ENCODE measurements at places on chromosomes 1 and 21.

DNA sequence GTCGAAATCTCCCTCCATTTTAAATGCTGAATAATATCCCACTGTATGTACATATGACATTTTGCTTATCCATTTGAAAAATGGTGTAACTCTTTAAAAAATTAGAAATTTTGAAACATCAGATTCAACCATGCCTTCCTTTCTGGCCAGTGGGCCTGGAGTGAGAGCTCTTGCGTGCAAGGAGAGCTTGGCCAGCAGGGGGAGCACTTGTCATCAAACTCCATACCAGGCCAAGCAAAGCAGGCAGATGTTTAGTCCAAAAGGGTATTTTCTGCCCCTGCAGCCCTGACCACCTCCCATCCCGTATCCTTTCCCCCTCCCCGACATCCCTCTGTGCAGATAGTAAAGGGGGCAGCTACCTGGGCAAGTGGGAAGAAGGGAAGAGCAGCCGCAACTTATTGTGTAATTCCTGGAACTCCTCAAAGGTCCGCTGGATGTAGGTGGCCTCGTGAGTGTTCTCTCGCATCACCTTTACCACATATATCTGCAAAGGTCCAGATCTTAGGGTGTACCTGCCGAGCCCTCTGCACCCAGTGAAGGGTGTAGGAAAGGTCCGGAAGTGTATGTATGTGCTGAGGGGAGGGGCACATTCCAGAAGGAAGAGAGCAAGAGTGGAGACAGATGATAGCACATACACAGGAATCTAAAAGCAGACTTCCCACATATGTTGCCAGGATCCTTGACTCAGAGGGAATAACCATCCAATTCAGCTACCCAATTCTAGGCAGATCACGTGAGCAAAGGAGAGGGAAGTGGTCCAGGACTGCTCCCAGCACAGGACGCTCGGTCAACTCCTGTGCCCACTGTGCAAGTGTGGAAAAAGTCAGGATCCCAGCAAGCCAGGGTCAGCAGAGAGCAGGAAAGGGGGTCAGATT is 19.9 kb upstream of the PPP1R15B start:
- DNase-seq: peak; percentile 43

DNA sequence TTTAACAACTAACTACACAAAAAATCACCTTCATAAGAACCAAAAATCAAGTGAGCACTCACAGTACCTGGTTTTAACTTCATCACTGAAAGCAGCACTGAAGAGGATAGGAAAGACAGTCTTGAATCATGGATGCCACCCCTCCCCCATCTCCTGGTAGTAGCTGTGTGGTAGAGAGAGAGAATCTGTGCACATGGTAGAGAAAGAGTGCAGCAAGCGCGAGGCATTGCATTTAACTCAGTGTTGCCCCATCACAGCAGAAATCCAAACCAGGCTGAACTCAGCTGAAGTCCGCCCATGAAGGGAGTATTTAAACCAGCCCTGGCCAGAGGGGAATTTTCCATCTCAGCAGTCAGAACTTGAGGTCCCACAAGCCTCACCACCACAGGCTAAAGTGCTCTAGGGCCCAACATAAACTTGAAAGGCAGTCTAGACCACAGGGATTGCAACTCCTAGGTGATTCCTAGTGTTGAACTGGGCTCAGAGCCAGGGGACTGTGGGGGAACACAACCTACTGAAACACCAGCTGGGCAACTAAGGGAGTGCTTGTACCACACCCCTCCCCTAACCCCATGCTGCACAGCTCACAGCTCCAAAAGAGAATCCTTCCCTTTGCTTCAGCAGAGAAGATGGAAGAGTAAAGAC is 38.4 kb downstream of the VAV3 start:
- no peak for DNase-seq

DNA sequence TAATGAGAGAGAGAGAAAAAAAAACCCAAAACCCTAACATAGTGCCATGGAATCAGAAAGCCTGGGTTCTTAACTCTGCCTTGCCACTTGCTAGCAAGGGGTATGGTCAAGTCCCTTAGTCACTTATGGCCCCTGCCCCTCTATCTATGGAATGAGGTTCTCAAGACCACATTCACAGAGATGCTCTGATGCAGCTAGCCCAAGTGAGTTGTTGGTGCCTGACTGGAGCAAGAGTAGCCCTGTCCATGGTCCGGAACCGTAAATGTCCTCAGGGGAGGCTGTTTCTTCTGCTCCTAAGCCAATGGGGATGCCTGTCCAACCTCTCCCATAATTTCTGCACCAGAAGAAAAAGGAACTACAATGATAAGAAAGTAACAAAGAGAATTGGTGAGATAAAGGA is 56.8 kb downstream of the CSMD2 start:
- no peak for DNase-seq

DNA sequence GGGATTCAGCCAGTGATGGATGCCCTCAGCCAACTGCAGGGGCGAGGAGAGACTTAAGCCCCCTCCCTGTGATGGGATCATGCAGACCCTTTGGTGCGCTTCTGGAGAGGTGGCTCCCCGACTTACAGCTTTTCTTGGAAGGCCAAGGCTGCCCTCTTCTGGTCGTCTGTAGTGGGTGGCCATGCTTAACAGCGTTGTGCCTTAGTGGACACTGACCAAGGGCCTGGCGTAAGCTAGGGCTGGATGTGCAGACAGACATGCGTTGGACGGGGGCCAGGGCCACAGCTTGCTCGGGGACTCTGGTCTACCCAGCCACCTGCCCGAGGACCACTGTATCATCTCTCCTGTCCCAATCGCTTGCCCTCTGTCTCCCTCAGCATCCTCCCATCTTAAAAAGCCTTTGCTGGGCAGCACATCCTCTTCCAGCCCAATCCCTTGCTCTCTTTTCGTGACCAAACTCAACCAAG is 5.5 kb downstream of the AZIN2 start:
- DNase-seq: no peak

GRCh38 chr1:175399795-175400194 is 207.2 kb upstream of the KIAA0040 start:
- DNase-seq: no peak

- no peak for DNase-seq
Observed at GRCh38 chr1:200625381-200625824, 4.9 kb upstream of the KIF14 start.

GRCh38 chr1:202143768-202144401 is 652 bp downstream of the ARL8A start:
- DNase-seq: no peak

- no peak for DNase-seq
Observed at GRCh38 chr1:184854036-184854435, 99.4 kb upstream of the EDEM3 start.

DNA sequence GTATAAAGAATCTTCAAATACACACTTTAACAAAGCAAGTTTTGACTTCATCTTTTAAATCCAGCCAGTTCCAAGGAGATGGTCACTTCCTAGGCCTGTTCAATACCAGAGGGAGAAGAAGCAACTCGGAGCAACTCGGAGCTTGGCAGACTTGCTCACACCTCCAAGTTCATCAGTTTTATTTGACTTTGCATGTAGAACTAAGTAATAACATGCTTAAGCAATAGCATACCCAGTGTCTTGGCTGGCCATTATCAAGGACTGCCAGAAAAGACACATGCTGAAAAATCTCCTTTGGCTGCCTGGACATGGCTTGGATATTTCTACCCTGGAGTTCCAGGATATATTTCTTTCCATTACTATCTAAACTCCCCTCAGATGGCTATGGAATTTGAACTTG is 52.6 kb downstream of the GNG12 start:
- DNase-seq: no peak

GRCh38 chr1:93777255-93777654 is 95.6 kb upstream of the BCAR3 start:
- DNase-seq: no peak

- no peak for DNase-seq
Observed at GRCh38 chr1:228087771-228088251, 5.3 kb downstream of the ARF1 start.

DNA sequence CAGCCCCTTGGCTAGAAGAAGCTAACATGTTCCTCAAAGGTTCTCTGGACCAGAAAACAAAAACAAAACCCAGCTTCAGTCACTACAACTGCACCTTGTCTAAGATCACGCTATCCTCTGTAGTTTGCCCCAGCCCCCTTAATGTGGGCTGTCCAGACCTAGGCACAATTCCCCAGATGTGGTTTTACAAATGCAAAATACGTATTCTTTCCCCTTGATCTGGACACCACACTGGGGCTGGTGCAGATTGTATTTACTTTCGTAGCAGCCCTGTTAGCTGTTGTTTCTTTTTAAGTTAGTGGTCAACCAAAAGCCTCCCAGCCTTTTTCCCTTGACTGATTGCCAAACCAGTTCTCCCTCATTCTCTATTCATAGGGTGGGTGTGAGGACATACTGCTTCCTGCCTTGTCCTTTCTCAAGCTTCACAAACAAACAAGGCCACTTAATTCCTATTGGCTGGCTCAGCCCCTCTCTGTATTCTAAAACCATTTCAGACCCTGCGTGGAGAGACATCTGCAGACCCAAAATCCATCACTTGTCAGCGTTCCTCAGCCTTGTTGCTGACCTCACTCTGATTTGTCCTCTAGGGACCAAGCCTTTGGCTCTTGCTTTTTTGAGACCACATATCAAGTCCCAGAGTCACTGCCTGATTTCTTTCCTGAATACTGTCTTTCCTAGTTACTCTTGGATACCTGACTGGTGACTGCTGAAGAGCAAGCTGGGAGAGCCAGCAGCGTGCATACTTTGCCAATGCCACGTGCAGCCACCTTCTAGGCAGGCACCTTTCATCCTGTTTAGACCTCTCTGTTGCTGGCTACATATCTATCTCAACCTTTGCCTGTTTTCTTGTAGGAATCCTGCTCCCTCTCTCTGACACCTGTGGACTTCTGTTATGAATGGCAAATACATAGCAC is 96.4 kb upstream of the RAB3GAP2 start:
- DNase-seq: no peak

DNA sequence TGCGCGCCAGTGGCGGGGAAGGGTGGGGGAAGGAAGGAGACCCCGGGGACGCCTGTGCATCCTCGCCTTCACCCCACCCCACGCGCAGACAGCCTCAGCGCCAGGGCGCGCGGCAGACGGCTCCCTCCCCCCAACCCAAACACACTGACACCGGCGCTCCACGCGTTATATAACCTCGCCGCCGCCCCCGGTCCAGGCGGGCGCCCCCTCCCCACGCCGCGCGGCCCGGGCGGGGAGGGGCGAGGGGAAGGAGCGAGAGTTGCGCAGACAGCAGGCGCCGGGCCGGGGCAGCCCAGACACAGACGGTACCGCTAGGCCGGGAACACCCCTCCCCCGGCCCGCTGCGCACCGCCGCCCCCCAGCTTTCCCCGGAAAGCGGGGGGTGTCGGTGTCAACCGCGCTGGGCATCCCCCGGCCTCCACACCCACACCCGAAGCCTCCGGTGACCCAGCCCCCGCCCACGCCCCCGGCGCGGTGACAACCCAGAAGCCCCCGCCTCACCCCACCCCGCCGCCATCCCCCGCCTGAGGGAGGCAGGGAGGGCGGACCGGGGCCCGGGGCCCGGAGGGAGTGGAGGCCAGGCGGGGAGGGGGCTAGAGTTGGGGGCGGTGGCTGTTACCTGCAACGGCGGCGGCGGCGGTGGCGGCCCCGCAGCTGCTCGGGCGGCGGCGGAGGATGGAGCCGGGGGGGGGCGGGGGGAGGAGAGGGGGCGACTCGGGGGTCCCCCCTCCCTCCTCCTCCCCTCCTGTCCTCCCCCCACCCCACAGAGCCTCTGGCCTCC is 432 bp downstream of the AKT3 start:
- peak; percentile 78 for DNase-seq

GRCh38 chr1:194477908-194478307 is 1291.5 kb upstream of the B3GALT2 start:
- DNase-seq: no peak

DNA sequence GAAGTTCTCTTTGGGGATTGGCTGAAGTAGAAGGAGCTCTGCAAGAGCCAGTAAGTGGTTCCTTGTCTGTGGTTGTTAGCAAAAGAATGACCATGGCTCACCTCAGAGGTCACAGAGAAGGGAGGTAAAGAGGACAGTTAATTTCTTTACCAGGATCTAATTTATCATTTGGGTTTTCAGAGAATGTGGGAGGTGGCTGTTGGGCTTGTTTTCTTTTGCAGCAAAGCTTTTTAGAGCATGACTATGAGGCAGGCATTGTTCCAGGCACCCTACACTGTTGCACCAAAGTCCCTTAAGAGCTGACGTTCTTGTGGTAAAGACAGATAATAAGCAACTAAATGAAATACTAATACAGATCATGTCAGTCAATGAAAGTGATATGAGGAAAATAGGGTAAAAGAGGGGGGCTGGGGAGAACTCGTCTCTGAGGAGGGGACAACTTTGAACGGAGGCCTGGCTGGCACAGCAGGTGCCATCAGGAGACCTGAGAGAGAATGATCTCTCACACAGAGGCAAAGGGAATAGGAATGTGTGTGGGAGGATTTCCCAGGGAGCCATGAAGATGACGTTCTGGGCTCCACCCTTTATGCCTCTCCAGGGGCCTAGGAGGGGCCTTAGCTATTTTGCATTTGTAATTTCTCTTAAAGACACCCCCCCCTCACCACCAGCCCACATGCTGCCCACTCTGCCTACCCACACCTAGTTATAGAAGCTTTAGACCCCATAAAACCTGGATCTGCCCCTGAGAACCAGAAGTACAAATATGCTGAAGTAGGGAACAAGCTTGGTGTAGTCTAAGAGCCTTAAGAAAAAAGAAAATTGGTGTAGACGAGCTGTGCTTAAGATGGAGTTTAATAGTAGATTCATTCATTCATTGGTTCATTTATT is 177.5 kb downstream of the ROR1 start:
- DNase-seq: no peak

- no peak for DNase-seq
Observed at GRCh38 chr1:165896277-165896676, 68.9 kb downstream of the UCK2 start.

DNA sequence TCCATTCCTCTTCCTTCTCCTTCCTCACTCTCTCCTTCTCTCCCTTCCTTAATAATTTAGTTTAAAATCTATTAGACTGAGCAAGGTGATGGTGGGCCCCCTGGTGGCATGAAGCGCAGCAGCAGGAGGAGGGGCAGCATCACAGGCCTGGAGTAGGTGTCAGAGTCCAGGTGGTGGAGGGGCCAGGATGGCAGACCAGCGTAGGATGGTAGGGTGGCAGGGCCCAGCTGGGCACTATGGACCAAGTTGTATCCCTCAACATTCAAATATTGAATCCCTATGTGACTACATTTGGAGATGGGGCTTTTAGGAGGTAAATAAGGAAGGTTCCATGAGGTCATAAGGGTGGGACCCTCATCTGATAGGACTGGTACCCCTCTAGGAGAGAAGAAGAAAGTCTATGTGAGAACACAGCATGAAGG is 61.0 kb downstream of the WDR4 start:
- DNase-seq: peak; percentile 20

DNA sequence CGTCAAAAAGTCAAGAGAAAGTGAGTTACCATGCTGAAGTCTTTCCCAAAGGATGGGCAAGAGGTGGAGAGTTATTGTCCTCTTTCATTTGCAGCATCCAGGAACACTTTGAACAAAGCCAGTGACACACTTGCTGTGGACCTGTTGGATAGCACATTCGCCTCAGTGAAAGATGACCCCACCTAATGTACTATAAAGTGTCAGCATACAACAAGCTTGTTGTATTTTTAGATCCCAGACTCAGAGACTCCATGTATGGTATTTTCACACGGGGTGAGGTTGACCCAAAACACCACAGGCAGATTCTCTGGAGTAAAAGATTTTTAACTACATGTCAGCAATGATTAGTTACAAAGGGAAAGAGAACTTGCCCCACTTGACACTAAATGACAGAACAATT is 273.8 kb downstream of the PTBP2 start:
- DNase-seq: no peak
